Stimulated activated CD8-positive, alpha-beta memory T cell treated with anti-CD3 and anti-CD28 coated beads, Interleukin-7, amount 100 ng/mL, for 1 hour (primary cell): ENCODE measurements at places on chromosomes 1 and 21.

DNA sequence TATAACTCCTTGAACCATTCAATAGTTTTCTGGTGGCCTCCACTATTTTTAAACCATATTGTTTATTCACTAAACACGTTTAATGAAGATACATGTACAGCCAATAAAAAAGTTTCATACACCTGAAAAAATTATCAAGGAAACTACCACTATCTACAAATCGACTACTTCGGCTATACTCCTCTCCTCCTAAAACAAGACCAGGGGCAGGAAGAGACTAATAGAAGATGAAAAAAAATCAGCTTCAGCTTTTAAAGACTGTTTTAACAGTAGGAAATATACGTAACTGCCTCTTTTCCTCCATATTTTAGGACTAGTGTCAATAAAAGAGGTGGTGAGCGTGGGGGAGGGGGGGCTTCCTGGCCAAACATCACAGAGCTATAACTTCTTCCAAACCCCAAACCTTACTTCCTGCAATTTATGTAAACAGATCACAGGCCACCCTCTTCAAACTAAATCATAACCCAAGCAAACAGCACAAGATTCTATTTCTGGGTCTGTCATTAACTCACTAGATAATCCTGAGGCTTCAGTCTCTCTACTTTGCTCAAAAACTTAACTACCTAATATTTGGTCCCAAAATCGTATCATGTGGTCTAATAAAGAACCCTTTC, 15.1 kb downstream of the FOXJ3 start:
- DNase-seq: no peak

- DNase-seq: no peak
These were observed 140.9 kb upstream of the HOOK1 start for GRCh38 chr1:59673573-59674450.

DNA sequence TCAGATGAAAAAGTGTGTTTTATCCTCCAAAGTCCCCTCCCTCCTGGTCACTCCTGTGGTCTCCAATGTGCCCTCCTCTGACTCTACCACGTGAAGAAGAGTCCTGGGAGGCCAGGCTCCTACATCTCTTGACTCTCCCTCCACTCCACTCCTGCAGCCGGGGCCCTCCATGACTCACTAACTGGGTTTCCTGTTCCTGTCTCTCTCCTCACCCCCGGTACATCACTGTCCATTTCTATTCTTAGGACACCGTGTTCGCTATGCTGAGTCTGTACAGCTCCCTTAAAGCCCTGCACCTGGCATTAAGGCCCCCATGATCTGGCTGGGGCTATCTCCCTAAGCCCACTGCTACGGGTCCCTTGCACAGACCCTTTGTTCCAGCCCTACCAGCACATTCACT, 93.4 kb downstream of the BCAR3 start:
- no peak for DNase-seq

DNA sequence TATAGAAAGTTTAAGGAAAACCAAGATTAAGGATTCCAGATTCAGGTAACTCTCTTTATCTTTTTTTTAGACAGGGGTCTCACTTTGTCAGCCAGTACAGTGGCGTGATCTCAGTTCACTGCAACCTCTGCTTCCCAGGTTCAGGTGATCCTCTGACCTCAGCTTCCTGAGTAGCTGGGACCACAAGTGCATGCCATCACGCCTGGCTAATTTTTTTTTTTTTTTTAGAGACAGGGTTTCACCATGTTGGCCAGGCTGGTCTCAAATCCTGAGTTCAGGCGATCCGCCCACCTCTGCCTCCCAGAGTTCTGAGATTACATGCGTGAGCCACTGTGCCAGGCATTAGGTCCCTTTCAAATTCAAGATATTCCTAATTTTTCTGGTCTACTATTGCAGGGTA, 15.9 kb downstream of the LZIC start:
- DNase-seq: no peak

DNA sequence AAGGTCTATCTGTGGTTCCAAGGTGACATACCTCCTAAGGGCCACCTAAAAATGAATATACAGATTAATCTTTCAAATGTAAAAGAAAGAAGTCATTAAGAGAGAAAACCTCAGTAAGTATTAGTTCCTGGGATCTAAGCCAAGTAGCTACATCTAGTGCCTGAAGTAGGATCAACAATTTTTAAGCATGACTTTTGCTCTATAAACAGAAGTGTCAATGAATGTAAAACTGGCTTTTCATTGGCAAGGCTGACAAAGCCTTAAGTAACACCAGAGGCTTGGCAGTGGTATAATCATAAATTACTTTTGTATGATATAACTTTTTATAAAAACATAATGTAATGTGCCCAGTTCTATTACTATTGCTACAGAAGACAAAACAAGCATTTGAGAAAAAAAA, 12.2 kb upstream of the ACADM start:
- no peak for DNase-seq
